ENCODE measurements at places on chromosomes 3 and 15.

DNA sequence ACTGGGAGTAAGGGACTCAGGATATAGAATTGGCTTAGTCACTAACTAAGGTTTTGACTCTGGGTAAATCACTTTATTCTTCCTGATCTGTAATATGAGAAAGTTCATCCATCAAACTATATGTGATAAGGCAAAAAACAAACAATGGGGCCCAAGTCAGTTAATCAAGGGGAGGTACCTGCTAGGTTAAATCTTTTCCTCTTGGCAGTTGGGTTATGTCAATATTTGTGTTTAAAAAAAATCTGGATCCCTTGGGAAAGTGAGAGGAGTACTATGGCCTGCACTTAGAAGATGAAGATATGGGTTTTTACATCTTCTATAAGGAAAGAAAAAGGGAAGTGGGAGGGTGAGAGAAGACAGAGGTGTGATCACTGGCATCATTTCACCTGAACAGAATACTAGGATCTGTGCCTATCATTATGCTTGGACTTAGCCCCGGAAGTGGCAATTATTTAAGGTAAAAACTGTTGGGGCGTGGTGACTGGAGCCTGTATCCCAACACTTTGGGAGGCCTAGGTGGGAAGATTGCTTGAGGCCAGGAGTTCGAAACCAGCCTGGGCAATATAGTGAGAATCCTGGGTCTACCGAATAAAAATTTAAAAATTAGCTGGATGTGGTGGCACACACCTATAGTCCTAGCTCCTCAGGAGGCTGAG is 2.8 kb upstream of the SLC28A2 start:
- no peak for DNase-seq

DNA sequence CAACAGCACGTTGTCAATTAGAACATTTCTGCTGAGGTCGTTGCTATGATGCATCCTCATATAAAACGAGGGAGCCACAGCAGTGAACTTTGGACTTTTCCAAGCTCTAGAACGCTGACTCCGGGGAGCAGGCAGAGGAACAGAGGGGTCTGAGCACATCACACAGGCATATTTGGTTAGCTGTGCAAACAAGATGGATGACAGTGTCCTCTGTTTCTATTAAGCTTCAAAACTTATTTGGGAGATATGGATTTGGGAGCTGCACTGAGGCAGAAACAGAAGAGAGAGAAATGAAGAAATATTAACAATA is 278.0 kb upstream of the TBL1XR1 start:
- DNase-seq: no peak

- DNase-seq: peak; percentile 78
Measured at GRCh38 chr3:50226888-50227389, 9.1 kb upstream of the GNAI2 start.

- no peak for DNase-seq
Measured at GRCh38 chr3:74347563-74348268, 266.7 kb downstream of the CNTN3 start.

- DNase-seq: peak; percentile 81
Measured at GRCh38 chr15:43225201-43225949, 4.6 kb upstream of the EPB42 start.

DNA sequence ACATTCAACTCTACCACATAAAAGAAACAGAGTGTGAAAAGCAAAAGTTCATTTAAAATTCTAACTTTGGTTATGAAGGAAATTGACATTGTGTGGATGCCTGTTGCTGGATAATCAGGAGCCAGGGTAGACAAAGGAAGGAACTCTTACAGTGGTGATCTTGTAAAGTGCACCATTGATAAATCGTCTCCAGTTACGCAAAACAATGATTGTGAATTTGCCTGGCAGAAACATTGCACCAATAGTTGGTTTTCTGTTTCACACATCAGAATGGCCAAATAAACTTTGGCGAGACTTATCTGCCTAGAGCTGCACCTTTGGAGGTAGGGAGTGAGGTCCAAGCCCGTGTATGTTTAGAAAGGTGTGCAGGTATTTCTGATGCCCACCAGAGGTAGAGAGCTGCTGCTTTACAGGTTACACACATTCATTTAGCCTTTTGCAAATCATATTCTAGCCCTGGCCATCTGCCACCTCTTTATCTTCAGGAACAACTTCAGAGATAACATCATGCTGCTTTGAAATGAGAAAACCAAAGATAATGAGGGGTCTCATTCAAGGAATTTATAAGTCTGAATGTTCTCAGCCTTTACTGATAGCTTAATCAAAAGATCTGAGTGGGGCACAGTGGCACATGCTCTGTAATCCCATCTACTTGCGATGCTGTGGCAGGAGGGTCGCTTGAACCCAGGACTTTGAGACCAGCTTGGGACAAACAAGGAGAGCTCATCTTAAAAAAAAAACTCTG is 47.4 kb upstream of the P3H2 start:
- no peak for DNase-seq

DNA sequence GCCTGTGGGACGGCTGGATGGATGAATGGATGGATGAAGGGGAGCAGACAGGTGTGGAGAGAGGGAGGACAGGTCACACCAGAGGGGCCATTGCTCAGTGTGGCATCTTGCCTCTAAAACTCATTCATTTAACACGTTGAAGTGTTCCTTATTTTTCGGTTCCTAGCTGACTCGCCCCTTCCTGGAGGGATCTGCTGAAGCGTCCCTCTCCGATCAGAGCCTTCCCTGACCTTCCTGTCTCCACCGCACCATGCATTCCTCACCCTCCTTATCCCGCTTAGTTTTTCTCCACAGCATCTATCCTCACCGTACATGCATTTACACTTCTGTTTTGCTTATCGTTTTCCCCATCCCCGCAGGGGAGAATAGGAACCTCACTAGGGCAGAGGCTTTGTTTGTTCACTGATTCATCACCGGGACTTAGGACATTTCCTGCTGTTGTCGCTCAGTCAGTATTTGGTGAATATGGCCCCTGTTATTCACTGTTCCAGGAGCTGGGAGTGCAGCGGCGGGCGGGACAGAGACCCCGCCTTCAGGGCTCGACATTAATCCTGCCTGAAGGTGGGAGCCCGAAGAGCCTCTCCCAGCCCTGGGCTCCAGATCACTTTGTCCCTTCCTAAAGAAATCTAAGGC is 32.0 kb downstream of the FOXL2 start:
- DNase-seq: no peak

GRCh38 chr3:171058058-171058457 is 31.5 kb upstream of the SLC2A2 start:
- DNase-seq: peak; percentile 82

DNA sequence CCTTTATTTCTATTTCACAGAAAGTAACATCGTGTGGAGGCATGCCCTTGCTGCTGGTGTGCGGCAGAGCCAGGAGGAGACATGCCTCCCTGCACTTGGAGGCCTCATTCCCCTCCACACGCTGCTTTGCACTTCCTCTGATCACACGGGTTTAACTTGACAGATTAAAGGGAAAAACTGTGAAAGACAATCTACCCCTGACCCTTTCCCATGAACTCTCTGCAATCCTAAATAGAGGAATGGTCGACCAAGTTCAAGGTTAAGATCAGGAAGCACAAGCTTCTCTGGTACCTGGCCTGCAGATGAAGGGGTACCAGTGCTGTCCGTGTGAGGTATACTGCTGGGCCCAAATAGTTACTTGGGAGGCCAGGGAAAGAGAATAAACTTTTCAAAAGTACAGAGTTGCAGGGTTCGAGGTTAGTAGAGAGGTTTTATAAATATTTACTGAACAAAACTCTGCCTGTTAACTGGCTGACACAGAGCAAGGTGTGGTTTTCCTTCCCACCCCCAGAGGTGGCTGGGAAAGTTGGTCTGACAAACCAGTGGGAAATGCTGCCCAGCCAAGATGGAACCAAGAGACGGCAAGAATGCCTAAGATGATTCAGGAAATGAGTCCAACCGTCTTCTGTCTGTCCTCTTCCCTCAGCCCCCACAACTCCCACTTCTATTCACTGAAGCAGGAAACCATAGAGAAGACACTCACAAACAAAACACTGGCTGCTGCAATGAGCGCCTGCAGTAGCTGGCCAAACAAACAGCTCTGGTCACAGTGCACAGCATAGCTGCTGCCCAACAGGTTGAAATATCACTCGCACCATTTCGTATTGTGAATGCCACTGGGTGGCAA is 79.6 kb downstream of the IGF2BP2 start:
- peak; percentile 98 for DNase-seq

DNA sequence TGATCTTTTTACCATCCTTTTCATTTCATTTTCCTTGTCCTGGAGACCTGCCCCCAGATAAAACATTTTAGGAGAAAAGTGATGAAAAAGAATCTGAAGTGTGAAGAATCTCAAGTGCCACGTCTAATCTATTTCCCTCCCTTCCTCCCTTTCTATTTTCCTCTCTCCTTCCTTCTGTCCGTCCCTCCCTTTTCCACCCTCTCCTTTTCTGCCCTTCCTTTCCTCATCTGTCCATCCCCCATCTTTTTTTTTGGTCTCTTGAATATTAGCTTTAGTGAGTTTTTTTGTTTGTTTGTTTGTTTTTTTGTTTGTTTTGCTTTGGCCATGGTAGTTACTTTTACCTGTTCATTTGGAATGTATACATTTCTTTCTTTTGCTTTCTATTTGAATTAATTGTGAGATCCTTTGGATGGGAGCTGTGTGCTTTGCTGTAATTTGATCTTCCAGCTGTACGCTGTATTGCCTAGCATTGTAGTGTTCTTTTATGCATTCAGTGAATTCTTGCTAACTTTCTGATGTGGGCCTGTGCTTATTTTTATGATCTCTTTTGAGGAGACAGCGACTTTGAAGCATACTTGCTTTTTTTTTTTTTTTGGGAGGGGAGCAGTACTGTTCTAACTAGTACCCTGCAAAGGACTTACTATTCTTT is 19.2 kb downstream of the CDIN1 start:
- DNase-seq: no peak

DNA sequence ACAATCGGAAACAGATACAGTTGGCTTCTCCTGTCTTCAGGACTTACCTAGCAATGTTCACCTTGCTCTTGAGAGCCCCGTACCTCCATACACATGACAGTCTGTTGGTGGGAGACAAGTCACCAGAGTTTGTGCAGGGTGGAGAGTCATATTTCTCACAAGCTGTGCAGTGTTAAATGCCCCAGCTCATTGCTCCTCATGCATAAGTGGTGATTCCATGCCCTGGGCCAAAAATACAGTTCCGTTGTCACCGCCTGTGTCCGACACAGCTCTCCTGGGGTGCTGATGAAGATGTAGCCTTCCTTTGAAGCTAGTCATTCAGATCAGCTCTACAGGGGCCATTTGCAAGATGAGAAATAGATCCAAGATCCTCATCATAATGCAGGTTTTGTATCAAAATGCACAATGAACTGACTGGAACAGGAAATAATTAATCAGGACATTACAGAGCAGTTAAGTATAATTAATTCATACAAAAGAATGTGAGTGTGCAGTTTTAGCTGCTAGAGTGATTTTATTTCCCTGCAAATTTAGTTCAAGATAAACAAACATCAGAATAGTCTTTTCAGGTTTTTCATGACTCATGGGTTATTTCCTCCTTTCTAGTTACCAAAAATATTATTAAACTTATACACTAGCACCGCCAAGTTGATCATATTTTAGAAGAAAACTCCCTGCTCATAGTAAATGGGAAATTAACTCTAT is 66.5 kb downstream of the CD47 start:
- DNase-seq: no peak

GRCh38 chr15:49439678-49440395 is 16.8 kb downstream of the FGF7 start:
- peak; percentile 42 for DNase-seq

GRCh38 chr3:5188419-5189221 is 1.1 kb downstream of the EDEM1 start:
- peak; percentile 64 for DNase-seq

DNA sequence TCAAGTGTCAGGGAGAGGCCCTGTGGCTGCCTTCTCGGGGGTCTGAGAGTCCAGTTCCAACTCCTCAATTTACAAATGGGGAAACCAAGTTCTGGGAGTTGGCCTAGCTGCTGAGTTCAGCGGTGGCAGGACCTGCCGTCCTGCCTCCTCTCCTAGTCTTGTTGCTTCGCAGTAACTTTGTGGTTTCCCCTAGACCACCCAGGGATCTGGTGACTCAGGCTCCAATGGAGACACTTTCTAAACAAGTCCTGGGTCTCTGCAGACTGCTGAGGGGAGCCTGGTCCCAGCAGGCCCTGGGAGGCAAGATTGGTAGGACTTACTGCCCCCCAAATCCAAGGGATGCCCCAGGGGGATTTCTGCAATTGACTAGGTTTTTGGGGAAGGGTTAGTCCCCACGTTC is 83.6 kb downstream of the SMAD6 start:
- peak; percentile 51 for DNase-seq

DNA sequence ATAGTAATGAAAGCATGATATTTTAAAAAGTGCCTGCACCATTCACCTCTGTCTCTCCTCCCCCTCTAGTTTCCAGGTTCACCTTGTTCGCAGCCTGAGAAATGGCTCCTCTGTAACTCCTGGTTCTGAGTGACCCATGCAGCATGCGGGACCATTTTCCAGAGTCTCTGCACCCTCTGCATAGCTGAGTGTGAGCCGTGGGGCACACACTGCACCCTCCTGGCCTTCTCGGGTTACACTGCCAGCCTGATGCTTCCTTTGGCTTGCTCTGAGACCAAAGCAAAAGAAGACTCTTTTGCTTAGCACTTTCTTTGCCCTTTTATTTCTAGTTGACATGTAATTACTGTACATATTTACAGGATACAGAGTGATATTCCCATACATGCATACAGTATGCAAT is 287.3 kb downstream of the GABRG3 start:
- DNase-seq: no peak

GRCh38 chr15:74549816-74550215 is 8.8 kb downstream of the ARID3B start:
- no peak for DNase-seq

GRCh38 chr15:74382004-74382816 is 14.8 kb upstream of the CYP11A1 start:
- DNase-seq: peak; percentile 87

DNA sequence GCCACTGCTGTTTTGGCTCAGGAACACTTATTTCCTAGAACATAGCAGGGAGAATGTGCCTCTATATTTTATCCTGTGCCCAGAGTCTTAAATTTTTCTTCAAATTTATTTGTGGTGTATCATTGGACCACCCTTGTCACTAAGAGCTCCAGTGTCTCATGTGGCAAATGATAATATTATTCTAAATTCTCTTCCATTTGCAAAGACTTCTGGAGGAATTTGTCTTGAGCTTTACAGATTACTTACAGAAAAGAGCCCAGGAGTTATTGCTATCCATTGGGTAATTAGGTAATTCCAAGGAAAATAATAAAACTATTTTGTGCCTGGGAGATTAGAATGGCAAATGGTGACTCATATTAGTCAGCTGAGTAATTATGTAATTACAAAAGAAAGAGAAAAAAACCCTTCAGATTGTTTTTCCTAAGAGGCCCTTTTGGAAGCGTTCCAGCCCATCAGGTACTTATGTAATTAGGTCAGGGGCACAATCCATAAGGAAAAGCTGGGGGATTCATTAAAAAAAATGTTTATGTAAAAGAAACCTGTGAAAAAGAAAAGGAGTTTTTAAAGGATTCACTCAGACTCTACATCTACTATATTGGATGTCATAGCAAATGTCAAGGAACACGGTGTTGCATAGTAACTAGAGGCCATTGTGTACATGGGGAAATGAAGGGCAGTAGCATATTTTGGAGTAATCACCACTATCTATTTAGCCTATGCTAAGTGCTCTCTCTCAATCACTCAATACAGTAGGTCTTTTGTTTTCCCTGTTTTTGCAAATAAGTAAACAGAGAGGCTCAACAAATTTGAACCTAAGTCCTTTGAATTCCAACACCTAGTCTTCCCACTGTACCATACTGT is 380.9 kb upstream of the RARB start:
- DNase-seq: no peak
